Upper lobe of left lung (tissue), 6 donors: ENCODE measurements at places on chromosomes 6 and 20.

DNA sequence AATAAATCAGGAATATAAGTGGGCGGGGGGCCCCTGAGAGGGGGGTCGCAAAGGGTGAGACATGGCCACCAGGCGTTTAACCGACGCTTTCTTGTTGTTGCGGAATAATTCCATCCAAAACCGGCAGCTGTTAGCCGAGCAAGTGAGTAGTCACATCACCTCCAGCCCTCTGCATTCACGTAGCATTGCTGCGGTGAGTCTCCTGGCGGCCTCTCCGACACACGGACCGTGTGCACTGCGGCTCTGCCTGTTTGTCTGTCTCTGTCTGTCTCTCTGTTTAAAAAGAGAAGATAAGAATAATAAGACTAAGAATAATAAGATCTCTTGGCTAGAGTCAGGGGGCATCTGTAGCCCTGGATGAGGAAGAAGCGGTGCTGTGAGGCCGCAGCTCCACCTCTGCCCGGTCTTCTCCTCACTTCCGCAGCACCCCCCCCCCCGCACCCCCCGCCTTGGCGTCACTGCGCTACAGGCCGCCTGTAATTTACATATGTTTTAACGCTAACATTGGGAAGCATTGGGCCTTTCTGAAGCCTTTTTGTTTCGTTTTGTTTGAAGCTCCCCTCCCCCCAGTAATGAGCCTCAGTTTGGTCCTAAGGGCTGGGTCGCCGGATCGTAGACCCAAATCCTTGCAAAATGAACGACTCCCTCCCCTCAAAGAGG is 993 bp downstream of the STX16 start:
- peak overlapping the region; percentile 99 for H3K4me3 ChIP-seq
- H3K36me3 ChIP-seq, result no peaks in the 10 kb centered on the region
- peak overlapping the region; percentile 91 for H3K27ac ChIP-seq
- DNase-seq, result peak; percentile 75

- DNase-seq, result no peak
- H3K27me3 ChIP-seq, result no peaks in the 10 kb centered on the region
- H3K36me3 ChIP-seq, result no peaks in the 10 kb centered on the region
- no peak overlapping the region for H3K4me3 ChIP-seq
- peaks cover 68% of the 10 kb centered on the region for H3K4me1 ChIP-seq
Measured at GRCh38 chr20:48783533-48784272, 44.1 kb downstream of the PREX1 start.

DNA sequence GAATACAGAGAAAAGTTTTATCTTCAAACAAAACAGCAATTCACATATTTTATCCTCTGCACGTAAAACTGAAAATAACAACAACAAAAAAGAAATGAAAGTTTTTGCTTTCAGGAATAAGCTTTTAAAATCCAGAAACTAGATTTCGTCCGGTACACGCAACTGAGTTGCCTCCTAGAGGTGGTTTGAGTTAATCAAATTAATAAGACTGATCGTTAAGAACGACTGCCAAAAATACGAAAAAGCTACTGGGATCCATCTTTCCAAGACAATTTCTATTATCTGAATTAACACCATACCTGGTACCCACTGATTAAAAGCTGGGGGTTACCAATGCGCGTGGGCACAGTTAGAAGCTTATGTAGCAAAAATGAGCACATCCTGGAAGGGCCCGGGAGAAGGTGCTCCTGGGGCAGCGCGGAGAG is 669 bp downstream of the PDCD2 start:
- H3K4me1 ChIP-seq, result peaks cover 13% of the 10 kb centered on the region
- peak overlapping the region; percentile 82 for H3K27ac ChIP-seq
- peak overlapping the region; percentile 78 for H3K4me3 ChIP-seq
- no peak for DNase-seq
- no peaks in the 10 kb centered on the region for H3K36me3 ChIP-seq

DNA sequence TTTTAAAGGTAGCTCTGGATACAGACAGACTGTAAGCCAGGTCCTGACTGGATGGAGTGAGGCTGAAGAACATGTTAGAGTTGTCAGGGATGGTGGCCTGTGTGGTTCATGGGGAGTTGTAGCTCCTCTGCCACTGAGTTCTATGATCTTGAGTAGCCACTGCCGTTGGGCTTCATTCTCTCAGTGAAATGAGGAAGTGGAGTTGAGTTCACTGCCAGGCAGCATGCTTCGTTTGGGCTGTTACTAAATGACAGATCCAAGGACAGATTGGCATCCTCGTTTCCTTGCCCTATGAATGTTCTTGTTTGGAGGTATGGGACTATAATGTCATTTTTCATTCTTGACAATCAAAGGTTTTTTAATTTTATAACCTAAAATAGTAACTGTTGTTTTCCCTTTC is 37.2 kb downstream of the SCAND1 start:
- H3K27me3 ChIP-seq, result no peaks in the 10 kb centered on the region
- no peak for DNase-seq
- peaks cover 66% of the 10 kb centered on the region for H3K36me3 ChIP-seq
- H3K4me3 ChIP-seq, result no peak overlapping the region
- H3K27ac ChIP-seq, result no peak overlapping the region
- H3K4me1 ChIP-seq, result no peaks in the 10 kb centered on the region

- H3K27ac ChIP-seq, result no peak overlapping the region
- no peak overlapping the region for H3K4me3 ChIP-seq
- DNase-seq, result no peak
- no peaks in the 10 kb centered on the region for H3K27me3 ChIP-seq
- H3K4me1 ChIP-seq, result no peaks in the 10 kb centered on the region
Measured at GRCh38 chr20:39630215-39630908, 668.2 kb downstream of the DHX35 start.

DNA sequence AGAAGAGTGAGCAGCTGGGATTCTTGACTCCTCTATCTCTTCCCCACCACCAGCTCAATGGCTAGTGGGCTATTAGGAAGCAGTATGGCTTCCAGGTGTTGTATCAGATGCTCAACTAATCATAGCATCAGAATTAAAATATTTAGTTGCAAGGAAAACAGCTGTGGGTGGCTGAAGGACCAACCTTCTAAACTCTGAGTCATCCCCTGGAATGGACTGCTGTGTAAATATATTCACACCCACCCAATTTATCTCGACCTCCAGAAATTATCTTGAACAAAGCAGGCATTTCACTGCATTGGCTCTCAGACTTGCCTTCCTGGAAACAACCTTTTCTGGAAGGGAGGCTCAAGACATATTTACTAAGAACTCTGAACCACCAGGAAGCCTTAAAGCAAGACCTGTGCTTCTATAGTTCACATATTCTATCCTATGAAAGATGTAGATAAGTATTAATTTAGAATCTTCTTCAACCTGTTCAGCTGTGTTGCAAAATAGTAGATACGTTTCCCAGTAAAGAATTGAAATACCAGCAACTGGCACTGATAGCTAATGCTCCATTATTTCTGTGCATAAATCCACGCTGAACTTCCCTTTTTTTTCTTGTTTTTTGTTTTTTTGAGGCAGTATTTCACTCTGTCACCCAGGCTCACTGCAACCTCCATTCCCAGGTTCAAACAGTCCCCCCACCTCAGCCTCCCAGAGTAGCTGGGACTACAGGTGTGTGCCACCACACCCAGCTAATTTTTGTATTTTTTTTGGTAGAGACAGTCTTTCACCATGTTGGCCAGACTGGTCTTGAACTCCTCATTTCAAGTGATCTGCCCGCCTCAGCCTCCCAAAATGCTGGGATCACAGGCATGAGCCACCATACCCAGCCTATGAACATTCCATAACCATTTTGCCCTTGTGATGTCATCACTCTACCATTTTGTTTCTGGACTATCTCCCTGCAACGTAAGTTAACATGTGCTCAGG is 56.9 kb upstream of the CD2AP start:
- no peak overlapping the region for H3K27ac ChIP-seq
- H3K36me3 ChIP-seq, result no peaks in the 10 kb centered on the region
- H3K4me1 ChIP-seq, result peaks cover 13% of the 10 kb centered on the region
- no peak overlapping the region for H3K4me3 ChIP-seq

- H3K27me3 ChIP-seq, result no peaks in the 10 kb centered on the region
- no peaks in the 10 kb centered on the region for H3K36me3 ChIP-seq
- no peak for DNase-seq
- H3K27ac ChIP-seq, result peak overlapping the region; percentile 58
- H3K4me3 ChIP-seq, result no peak overlapping the region
- no peaks in the 10 kb centered on the region for H3K4me1 ChIP-seq
Measured at GRCh38 chr6:53112871-53113270, 35.8 kb downstream of the GCM1 start.

GRCh38 chr6:130840050-130840449 is 12.8 kb downstream of the SMLR1 start:
- H3K27ac ChIP-seq, result no peak overlapping the region
- no peak overlapping the region for H3K4me3 ChIP-seq
- H3K27me3 ChIP-seq, result no peaks in the 10 kb centered on the region
- no peaks in the 10 kb centered on the region for H3K4me1 ChIP-seq
- peaks cover 3% of the 10 kb centered on the region for H3K36me3 ChIP-seq
- no peak for DNase-seq

DNA sequence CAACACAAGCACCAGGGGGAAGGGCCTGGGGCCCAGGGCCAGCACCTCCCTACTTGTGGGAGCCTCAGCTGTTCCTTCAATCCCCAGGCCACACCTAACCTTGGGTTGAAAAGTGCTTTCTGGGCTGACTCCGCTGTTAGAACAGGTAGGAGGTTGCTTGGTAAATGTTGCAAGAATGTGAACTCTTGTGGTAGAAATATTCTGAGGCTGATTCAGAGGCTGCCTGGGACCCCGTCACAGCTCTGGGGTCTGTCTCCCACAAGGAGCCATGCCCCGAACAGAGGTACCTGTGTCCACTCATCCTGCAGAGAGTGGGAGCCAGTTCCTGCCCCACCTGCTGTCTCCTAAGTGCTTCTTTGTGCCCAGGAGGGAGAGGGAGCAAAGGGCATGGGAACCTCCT is 14.4 kb upstream of the MAS1L start:
- H3K27me3 ChIP-seq, result no peaks in the 10 kb centered on the region
- no peaks in the 10 kb centered on the region for H3K36me3 ChIP-seq
- no peak overlapping the region for H3K4me3 ChIP-seq
- no peak for DNase-seq
- H3K27ac ChIP-seq, result no peak overlapping the region

DNA sequence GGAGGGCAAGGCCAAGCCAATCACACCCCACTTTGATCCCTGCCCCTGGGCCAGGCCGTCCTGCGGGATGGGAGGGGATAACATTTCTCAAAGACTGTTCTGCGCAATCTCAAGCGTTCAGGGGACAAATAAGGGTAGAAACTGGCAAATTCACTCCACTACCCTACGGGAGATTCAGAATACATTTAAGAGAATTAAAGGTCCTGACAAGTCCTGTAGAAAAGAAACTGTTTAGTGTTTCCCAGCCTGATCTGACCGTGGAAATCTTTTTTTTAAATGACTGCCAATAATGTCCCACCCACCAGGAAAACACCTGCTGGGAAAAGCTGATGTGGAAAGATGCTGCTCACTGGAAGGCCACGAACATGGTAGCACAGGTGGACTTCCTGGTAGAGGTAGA is 140.6 kb upstream of the RNF24 start:
- no peak overlapping the region for H3K27ac ChIP-seq
- H3K27me3 ChIP-seq, result no peaks in the 10 kb centered on the region
- H3K4me3 ChIP-seq, result no peak overlapping the region
- H3K4me1 ChIP-seq, result peaks cover 3% of the 10 kb centered on the region
- DNase-seq, result no peak
- H3K36me3 ChIP-seq, result no peaks in the 10 kb centered on the region

GRCh38 chr6:149235130-149235561 is 82.4 kb upstream of the TAB2 start:
- H3K4me3 ChIP-seq, result no peak overlapping the region
- H3K27ac ChIP-seq, result no peak overlapping the region
- peak; percentile 48 for DNase-seq
- H3K36me3 ChIP-seq, result no peaks in the 10 kb centered on the region

DNA sequence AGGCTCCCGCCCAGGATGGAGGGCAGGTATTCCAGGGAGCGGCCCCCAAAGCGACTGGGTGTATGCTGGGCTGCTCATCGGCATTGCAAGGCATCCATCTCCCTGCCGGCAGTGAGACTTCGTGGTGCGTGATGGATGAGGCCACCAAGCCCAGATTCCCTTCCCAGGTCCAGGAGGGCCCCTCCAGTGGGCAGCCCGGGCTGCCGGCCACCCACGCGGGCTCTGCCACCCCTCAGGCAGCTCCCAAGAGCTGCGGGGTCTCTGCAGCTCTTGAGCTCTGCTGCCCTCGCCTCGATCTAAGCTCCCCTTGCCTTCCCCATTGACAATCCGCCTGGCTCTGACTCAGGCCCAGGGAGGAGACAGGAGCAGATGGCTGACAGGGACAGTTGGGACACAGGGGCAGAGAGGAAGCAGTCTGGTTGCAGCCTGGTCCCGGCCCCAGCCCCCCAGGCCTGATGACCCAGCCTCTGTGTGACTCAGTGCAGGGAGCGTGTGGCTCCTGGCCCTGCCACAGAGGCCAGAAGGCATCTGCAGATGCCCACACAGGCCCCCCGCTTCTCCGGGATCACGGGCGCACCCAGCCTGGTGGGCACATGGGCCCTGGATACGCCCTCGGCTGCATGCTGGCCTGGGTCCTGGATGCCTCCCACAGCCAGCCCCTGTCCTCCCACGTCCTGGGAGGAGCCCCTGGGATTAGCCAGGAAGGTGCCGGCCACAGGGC is 33.0 kb downstream of the SLCO4A1 start:
- no peaks in the 10 kb centered on the region for H3K27me3 ChIP-seq
- H3K4me1 ChIP-seq, result peaks cover 11% of the 10 kb centered on the region
- no peaks in the 10 kb centered on the region for H3K36me3 ChIP-seq
- no peak overlapping the region for H3K4me3 ChIP-seq
- peak; percentile 63 for DNase-seq
- no peak overlapping the region for H3K27ac ChIP-seq

DNA sequence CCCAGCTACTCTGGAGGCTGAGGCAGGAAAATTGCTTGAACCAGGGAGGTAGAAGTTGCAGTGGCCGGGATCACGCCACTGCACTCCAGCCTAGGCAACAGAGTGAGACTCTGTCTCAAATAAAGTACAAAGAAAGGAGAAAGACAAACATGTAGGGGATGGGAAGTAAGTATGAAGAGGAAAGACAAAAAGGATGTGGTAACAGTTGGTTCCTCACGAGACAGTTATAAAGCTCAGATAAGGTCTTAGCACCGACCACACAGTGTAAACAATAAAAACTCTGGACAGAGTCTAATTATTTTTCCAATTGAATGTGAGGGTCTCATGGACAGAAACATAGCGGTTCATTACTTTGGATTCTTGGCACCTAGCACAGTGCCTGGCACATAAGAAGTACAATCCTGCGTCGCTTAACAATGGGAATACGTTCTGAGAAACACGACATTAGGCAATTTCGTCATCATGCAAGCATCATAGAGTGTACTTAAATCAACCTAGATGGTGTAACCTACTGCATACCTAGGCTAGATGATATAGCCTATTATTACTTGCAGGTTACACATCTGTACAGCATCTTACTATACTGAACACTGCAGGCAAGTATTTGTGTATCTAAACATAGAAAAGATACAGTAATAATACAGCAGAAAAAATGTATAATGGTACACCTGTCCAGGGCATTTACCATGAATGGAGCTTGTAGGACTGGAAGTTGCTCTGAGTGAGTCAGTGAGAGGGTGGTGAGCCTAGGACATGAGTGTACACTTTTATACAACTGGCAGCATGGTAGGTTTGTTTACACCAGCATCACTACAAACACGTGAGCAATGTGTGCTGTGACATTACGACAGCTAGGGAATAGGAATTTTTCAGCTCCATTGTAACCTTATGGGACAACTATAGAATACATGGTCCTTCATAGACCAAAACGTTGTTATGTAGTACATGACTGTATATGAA is 38.2 kb downstream of the MBOAT1 start:
- H3K4me1 ChIP-seq, result peaks cover 6% of the 10 kb centered on the region
- no peaks in the 10 kb centered on the region for H3K36me3 ChIP-seq
- no peak for DNase-seq
- no peak overlapping the region for H3K4me3 ChIP-seq
